ENCODE measurements at places on chromosomes 5 and 9. TPM values are rescaled to one million over a fixed set of nuclear protein-coding genes. Genes with fewer than 3 reads are reported as not detected.

The CCIN gene
- not detected for polyA plus RNA-seq

The SPAAR gene
- 0.35 TPM for polyA plus RNA-seq

The ERP44 gene
- 30.6 TPM for polyA plus RNA-seq

The RASEF gene
- polyA plus RNA-seq = 0.12 TPM

The PRLR gene
- 0.50 TPM for polyA plus RNA-seq

The SHC3 gene
- polyA plus RNA-seq = 22.9 TPM

The ORM2 gene
- not detected for polyA plus RNA-seq

The ODF2 gene
- polyA plus RNA-seq = 39.3 TPM

The PRRC2B gene
- 89.5 TPM for polyA plus RNA-seq

The ZDHHC21 gene
- polyA plus RNA-seq = 19.4 TPM

The CAMK2A gene
- polyA plus RNA-seq = 61.7 TPM

The NUTM2G gene
- 0.18 TPM for polyA plus RNA-seq

The EQTN gene
- polyA plus RNA-seq = not detected

The PCDHGA8 gene
- 0.19 TPM for polyA plus RNA-seq

The NDFIP1 gene
- polyA plus RNA-seq = 99.7 TPM

The ZNF462 gene
- 15.8 TPM for polyA plus RNA-seq

The DCTN3 gene
- 391 TPM for polyA plus RNA-seq

The ZNF782 gene
- 6.0 TPM for polyA plus RNA-seq

The ELOVL7 gene
- polyA plus RNA-seq = 2.7 TPM

The LHX3 gene
- polyA plus RNA-seq = not detected

The OR2K2 gene
- 0.68 TPM for polyA plus RNA-seq

The PCDHB16 gene
- polyA plus RNA-seq = 2.8 TPM

The RALGDS gene
- 253 TPM for polyA plus RNA-seq

The PKD2L2 gene
- not detected for polyA plus RNA-seq

The SLC45A2 gene
- polyA plus RNA-seq = 1.2 TPM

The RGS14 gene
- 23.4 TPM for polyA plus RNA-seq

The CTXN3 gene
- polyA plus RNA-seq = 1.0 TPM

The NR5A1 gene
- 2.4 TPM for polyA plus RNA-seq

The PCDHGA7 gene
- not detected for polyA plus RNA-seq

The CYSRT1 gene
- 1.3 TPM for polyA plus RNA-seq

The CLTB gene
- polyA plus RNA-seq = 245 TPM

The PRUNE2 gene
- 9.7 TPM for polyA plus RNA-seq

The RBM27 gene
- 18.9 TPM for polyA plus RNA-seq

The PCDHB6 gene
- 1.6 TPM for polyA plus RNA-seq

The COMMD10 gene
- 19.8 TPM for polyA plus RNA-seq

The SPINK9 gene
- not detected for polyA plus RNA-seq

The RANBP3L gene
- 2.2 TPM for polyA plus RNA-seq

The SAXO1 gene
- not detected for polyA plus RNA-seq

The FOXD4L5 gene
- polyA plus RNA-seq = 0.06 TPM

The TEX48 gene
- not detected for polyA plus RNA-seq

The SLC12A7 gene
- 3.1 TPM for polyA plus RNA-seq
